ENCODE measurements at places on chromosomes 11 and 22.

DNA sequence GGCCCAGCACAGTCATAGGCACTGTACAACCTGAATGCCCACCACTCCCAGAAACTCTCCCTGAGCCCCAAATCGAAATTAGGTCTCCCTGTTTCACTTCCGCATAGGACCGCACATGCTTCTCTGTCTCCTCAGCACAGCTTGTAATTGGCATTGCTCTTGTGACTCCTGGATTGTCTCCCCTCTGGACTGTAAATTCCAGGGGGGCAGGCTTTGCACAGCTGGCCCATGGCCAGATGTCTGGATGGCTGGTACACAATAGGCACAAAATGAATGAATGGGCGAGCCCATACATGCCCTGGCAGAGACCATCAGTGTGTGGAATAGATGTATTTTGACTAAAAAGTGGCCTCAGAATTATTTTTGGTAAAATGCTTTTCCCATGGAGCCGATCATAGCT, 63.3 kb upstream of the PHF21B start:
- no peak for DNase-seq

DNA sequence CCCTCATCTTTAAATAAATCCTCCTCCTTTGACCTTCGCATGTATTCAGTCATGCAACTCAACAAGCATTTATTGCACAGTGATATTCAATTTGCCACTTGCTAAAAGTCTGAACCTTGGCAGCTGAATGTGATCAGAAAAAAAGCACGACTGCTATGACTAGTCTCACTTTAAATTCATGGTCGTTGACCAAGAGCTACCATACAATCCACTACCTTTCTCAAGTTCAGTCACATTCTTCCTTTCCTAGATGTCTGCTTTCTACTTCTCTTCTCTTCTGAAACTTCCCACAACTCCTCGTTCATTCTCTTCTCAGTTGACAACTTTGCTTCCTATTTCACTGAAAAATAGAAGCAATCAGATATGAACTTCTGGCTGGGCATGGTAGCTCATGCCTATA, 2.0 kb upstream of the SAA1 start:
- DNase-seq, result no peak

GRCh38 chr11:33227578-33228261, 29.5 kb upstream of the HIPK3 start:
- peak; percentile 41 for DNase-seq

DNA sequence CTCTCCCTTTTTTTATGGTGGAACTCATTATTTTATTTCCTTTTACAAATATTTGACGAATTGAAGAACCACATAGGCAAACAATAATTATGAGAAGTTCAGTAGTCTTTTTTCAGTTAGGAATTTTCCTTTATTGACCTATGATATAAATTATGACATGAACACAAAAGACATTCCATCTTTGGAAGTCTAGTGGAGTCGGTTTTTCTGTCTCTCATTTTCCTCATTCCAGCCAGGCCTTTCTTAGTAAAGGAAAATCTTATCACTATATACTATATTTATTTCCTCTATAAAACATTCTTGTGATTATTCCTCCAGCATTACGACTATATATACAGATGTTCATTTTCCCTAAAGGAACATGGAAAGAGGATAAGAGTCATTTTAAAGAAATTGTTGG, 1046.1 kb downstream of the DLG2 start:
- DNase-seq, result no peak

DNA sequence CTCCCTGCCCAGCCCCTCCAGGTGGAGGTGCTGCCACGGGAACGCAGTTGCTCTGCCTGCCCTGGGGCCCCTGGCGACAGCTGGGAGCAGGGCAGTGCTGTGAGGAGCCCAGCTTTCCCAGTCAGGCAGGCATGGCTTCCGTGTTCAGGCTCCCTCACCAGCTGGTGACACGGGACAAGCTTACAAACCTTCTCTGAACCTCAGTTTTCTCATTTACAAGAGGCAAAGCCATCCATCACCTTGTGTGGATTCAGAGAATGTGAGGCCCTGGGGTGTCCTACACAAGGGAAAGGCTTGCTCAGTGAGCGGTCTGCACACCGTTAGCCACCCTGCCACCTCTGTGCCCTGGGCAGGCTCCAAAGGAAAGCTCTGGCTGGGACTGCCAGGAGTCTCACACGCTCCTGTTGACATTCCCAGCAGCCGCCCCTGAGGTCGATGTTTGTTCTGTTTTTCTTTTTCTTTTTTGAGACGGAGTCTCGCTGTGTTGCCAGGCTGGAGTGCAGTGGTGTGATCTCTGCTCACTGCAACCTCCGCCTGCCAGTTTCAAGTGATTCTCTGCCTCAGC, 23.5 kb downstream of the SUN2 start:
- no peak for DNase-seq

DNA sequence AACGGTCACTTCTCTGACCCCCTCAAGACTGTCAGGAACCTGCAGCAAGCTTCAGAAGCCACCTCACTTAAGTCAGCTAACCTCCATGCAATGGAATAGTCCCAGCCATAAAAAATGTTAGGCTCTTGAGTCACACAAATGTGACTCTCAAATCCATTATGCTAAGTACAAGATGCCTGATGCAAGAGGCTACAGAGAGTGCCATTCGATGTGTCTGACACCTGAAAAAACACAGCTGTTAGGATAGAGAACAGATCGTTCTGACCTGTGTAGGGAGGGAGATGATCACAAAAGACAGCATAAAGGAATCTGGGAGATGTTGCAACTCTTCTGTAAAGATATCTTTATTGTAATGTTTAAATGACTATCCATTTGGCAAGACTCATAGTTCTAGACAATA, 712.4 kb downstream of the TBC1D22A start:
- no peak for DNase-seq

GRCh38 chr11:2099516-2100349, 39.5 kb downstream of the IGF2 start:
- DNase-seq, result no peak

DNA sequence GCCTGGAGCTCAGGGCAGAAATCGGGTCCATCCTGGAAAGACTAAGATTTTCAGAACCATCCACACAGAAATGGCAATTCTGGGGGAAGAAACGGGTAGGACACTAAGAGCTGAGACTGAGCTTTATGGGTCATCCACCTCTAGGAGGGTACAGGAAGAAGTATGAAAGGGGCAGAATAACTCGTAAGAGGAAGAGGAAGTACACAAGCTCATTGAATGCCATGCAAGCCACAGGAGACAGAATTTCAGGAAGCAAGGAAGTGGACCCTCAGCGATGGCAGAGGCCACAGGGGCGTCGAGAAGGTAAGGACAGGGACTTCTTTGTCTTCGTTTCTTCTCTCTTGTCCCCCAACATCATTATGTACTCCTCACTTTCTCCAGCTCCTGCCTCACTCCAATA, 169.6 kb downstream of the MAML2 start:
- no peak for DNase-seq

DNA sequence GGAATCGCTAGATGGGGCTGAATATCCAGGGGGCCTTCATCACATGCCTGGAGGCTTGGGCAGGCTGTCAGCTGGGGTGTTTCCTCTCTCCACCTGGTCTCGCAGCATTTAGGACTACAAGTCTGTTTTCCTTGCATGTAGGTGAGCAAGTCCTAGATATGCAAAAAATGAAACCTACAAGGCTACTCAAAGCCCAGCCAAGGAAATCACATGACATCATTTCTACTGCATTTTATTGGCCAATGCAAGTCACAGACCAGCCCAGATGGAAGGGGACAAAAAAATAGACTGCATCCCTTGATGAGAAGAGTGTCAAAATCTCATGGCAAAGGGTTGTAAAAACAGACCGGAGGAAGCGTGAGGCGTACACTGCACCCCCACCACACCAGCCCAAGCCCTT, 9.6 kb upstream of the APOBEC3B start:
- no peak for DNase-seq

- no peak for DNase-seq
These were observed 375.1 kb downstream of the OPCML start for GRCh38 chr11:133156986-133157745.

GRCh38 chr11:18321578-18321968, 367 bp downstream of the HPS5 start:
- DNase-seq, result no peak

- DNase-seq, result no peak
These were observed 893.3 kb downstream of the FAM181B start for GRCh38 chr11:81840380-81840779.

GRCh38 chr11:63805844-63806415, 7.3 kb upstream of the SPINDOC start:
- no peak for DNase-seq

GRCh38 chr11:80109031-80109430, 668.2 kb upstream of the TENM4 start:
- no peak for DNase-seq
